ENCODE measurements at places on chromosomes 11 and 22.

- no peak for DNase-seq
Observed at GRCh38 chr22:43893266-43893665, 1.5 kb upstream of the PNPLA5 start.

DNA sequence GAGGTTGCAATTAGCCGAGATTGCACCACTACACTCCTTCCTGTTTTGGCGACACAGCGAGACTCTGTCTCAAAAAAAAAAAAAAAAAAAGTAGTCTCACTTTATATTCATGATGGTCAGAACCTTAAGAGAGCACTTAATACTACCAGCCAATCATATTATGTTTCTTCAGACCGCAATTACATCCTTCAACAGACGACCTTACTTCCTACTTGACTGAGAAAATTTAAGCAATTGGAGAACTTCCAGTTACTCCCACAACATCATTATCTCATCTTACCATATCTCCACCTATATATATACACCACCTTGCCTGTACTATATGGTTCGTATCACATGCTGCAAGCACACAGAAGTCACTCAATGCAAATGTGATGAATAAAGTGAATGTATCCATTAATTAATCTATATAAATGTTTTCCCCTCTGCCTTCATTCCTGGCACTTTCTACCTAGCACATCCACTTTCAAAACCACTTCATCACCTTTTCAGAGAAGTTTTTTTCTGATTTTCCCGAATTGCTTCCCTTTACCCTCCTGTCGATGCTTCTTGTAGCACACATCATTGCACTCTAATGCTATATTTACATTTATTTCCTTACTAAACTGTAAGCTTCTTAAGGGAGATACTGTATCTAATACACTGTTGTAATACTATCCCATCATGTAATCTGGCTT, 13.8 kb downstream of the ATP5MG start:
- no peak for DNase-seq

- no peak for DNase-seq
Observed at GRCh38 chr11:7492253-7492652, 6.9 kb downstream of the OLFML1 start.

- DNase-seq, result peak; percentile 98
Observed at GRCh38 chr11:62556108-62556874, 9.7 kb upstream of the AHNAK start.

GRCh38 chr11:115276191-115276590, 228.0 kb downstream of the CADM1 start:
- no peak for DNase-seq

- DNase-seq, result peak; percentile 81
Observed at GRCh38 chr11:133078591-133079404, 453.5 kb downstream of the OPCML start.

GRCh38 chr11:105004021-105004420, 18.9 kb downstream of the CASP5 start:
- no peak for DNase-seq

GRCh38 chr11:64545619-64546018, 45.4 kb upstream of the SLC22A12 start:
- no peak for DNase-seq

DNA sequence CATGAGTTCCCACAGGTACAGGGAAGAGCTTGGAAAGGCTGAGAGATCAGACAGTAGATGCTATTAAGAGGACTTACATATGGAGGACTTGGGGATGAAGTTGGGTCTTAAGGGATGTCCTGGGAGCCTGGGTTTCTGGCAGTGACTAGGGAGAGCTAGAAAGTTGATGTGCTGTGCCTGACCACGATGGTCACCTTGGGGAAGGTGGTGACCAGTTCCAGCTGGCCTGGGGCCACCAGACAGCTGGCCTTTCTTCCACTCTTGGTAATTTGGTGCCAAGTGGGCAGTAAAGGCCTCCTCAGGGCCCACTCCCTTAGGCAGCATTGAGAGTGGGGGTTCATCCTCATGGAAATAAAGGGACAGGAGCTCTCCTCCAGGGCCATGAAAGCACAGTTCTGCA, 13.9 kb upstream of the CSF2RB start:
- DNase-seq, result no peak

GRCh38 chr22:24601217-24602104, 1.5 kb upstream of the GGT1 start:
- no peak for DNase-seq

DNA sequence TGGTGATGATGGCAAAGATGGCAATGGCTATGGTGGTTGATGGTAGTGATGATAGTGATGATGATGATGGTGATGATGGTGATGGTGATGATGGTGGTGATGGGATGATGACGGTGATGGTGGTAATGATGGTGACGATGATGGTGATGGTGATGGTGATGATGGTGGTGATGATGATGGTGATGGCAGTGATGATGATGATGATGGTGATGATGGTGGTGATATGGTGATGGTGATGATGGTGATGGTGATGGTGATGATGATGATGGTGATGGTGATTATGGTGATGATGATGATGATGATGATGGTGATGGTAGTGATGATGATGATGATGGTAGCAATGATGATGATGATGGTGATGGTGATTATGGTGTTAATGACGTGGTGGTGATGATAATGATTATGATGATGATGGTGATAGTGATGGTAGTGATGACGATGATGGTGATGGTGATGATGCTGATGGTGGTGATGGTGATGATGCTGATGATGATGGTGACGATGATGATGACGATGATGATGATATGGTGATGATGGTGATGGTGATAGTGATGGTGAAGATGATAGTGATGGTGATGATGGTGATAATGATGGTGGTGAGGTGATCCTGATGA, 232.1 kb downstream of the BRD1 start:
- DNase-seq, result no peak

DNA sequence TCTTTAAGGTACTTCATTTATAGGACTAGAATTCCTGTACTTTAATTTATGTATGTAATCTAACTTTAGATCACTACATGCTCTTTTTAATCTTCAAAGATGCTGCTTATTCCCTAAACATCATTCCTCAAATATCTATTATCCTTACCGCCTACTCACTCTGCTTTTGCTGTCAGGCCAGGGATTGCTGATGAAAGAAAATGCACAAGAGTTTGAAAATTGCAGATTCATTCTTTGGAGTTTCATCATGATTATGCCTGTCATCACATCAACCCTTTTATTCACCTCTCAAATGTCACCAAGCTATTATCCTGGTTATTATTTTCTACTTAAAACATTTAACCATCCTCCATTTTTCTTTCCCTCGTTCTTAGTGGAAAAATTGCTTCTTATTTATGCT, 802.7 kb downstream of the METTL15 start:
- no peak for DNase-seq

- no peak for DNase-seq
Observed at GRCh38 chr11:122197066-122197987, 81.3 kb upstream of the BLID start.

GRCh38 chr11:102614485-102614884, 10.6 kb downstream of the MMP20 start:
- no peak for DNase-seq

DNA sequence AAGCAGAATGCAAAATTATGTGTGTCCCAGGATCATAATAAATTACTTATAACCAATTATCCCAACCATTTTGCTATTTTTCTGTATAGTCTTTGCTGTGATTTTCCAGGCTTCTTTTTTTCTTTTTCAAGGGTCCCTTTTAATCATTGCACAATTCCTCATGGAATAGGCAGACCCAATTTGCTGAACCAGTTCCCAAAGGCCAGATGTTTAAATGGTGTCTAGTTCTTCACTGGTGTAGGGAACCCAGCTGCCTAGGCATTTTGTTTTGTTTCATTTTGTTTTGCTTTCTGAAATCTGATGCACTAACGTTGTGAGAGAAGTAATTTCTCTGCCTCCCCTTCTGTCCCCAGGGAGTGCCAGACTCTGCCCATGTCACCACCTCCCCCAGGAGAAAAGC, 60.4 kb downstream of the CHST1 start:
- DNase-seq, result no peak

- DNase-seq, result peak; percentile 69
Observed at GRCh38 chr22:46798366-46799350, 36.2 kb downstream of the TBC1D22A start.

GRCh38 chr11:78343303-78343702, 74.3 kb downstream of the GAB2 start:
- no peak for DNase-seq

GRCh38 chr11:69909561-69910518, 90.6 kb upstream of the FGF3 start:
- no peak for DNase-seq

GRCh38 chr22:32202161-32202538, 2.7 kb downstream of the RFPL2 start:
- no peak for DNase-seq

GRCh38 chr11:1057806-1058205, 16.9 kb upstream of the MUC2 start:
- DNase-seq, result no peak

DNA sequence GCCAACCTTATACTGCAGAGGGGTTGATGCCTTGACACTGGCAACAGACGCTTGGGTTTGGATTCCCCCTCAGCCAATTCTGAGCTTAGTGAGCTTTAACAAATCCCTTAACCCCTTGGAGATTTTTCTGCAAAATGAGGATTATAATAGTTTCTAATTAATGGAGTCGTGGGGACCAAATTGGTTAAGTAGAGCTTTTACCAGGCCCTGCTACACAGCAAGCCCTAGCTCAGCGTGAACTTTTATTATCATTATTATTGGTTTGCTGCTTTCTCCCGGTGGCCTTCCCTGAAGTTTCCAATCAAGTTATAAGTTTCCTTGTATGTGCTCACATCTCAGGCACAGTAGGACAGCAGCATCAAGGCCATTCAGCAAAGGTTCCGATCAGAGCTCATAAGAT, 156.6 kb upstream of the GUCY1A2 start:
- no peak for DNase-seq

GRCh38 chr11:110509472-110509871, 79.7 kb downstream of the FDX1 start:
- DNase-seq, result no peak

DNA sequence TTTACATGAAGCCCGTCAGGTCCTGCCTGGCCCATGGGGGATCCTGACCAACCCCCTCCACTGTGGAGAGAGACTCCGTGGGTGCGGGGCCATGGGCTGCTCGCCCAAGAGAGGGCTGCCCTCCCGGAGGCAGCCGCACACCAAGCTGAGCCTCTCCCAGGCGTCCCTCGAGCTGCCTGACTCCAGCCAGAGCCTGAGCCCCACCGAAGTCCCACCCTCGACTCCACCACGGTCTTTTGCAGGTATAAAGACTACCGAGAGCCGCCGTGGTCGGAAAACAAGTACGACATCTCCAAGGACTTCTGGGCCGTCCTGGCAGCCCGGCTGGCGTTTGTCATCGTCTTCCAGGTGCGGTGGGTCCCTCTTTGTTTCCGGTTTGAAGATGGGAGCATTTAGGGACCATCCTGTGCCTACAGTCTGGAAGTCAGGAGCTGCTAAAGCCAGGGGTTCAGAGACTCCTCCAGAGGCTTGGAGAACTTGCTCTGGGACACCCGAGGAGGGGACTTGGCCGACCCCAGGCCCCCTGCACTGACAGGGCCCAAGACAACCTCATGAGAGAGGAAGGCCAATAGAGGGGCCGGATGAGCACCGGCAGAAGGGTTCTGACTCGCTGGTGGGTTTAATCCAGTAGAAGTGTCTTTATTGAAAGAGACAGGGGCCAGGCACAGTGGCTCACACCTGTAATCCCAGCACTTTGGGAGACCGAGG, 17.6 kb upstream of the FADD start:
- no peak for DNase-seq

DNA sequence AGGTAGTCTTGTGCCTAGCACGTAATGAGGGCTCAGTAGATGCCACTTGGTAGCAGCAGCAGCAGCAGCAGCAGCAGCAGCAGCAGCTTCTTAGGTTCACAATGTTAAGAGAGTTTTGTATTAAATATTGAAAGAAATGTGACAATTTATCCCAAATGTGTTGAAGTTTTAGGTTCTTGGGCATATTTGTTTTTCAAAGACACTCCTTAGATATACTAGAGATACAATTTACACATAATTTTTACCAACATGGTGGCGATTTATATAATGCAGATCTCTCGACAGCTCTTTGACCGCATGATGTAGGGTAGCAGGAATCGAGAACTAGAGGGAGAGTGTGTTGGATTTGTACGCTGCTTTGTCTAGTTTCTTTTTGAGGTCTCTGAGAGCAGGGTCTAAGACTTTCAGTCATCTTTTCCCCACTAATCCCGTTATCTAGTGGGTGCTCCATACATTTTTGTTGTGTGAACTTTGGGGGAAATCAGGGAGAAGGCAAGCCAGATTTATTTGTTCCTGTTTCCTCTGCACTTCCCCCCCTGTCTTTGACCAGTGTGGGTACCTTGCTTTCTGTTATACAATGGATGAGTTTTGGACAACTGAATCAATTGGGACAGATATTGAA, 1.4 kb downstream of the FDX1 start:
- DNase-seq, result no peak

GRCh38 chr22:45425531-45426265, 12.2 kb downstream of the RIBC2 start:
- DNase-seq, result no peak

- DNase-seq, result peak; percentile 38
Observed at GRCh38 chr11:121418625-121419114, 33.4 kb upstream of the SORL1 start.

GRCh38 chr22:30159561-30160353, 79.5 kb downstream of the HORMAD2 start:
- peak; percentile 13 for DNase-seq

GRCh38 chr11:65894034-65894591, 3.6 kb downstream of the CCDC85B start:
- DNase-seq, result no peak

DNA sequence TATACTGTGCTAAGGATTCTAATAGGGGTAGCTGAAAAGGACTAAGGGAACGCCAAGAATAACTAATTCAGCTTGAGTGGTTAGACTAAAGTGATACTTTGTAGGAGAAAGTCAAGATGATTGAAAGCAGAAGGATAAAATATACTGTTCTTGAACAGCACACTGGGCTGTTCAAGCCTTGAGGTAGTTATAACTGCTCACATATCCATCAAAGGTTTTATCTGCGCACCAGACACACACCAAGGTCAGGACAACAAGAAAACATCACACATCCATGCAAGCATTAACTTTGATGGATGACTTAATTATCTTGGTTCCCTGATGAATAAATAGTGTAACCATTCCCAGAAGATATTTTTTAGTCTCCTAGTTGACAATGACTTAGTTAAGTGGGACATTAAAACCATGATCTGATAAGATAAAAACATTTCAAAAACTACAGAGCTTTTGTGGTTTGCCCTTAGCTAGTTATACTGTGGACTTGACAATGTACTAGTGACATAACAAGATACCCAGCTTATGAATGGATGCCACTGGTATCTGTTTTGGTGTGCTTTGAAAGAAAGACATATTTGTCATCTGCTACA, 728.9 kb downstream of the JRKL start:
- no peak for DNase-seq
